ENCODE measurements at places on chromosomes 6 and 20. TPM values are rescaled to one million over a fixed set of nuclear protein-coding genes. Genes with fewer than 3 reads are reported as not detected.

BMP7 gene
- 46.7 TPM for total RNA-seq

SCRT2 gene
- not detected for total RNA-seq

DZANK1 gene
- 0.53 TPM for total RNA-seq

BMP2 gene
- 21.0 TPM for total RNA-seq

LZTS3 gene
- total RNA-seq, result 9.7 TPM

SYTL3 gene
- 3.7 TPM for total RNA-seq

TM9SF4 gene
- total RNA-seq, result 49.5 TPM

C6orf132 gene
- total RNA-seq, result 200 TPM

Data from lower leg skin (tissue), 4 donors.